Uterus (tissue), 4 donors: ENCODE measurements at places on chromosomes 12 and 14.
A peak's percentile ranks its signal among the peaks of the same experiment; 100 is the strongest.

GRCh38 chr14:53149668-53150316, 3.3 kb downstream of the DDHD1 start:
- no peak for DNase-seq

GRCh38 chr12:94150240-94151121, 2.1 kb downstream of the PLXNC1 start:
- peak; percentile 29 for DNase-seq

DNA sequence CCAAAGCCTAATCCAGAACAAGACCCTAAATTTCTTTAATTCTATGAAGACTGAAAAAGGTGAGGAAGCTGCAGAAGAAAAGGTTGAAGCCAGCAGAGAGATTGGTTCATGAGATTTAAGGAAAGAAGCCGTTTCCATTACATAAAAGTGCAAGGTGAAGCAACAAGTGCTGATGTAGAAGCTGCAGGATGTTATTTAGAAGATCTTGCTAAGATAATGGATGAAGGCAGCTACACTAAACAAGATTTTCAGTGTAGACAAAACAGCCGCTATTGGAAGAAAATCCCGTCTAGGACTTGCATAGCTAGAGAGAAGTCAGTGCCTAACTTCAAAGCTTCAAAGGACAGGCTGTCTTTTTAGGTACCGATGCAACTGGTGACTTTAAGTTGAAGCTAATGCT, 65.4 kb upstream of the AMIGO2 start:
- DNase-seq: no peak

GRCh38 chr14:88243946-88244345, 79.1 kb downstream of the KCNK10 start:
- no peak for DNase-seq

- no peak for DNase-seq
Observed at GRCh38 chr12:30357766-30358490, 337.7 kb downstream of the IPO8 start.

- no peak for DNase-seq
Observed at GRCh38 chr12:124814741-124815613, 48.7 kb downstream of the SCARB1 start.

DNA sequence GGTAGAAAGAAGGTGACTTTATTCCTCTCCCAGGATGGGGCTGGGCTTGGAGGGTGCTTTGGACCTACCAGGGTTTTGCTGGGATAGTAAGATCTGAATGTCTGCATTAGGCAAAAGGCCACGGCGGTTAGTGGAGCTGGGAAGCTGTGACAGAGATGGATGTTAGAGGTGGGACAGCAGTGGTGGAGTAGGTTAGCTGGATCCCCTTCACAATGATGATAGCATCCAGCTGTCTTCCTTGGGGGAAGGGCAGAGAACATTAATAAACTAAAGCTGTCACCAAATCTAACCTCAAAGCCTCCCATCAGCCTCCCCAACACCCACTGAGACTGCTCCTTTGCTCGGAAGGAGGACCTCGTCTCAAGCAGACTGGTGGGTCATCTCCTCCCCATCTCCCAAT, 104.8 kb downstream of the GPATCH2L start:
- DNase-seq: no peak

DNA sequence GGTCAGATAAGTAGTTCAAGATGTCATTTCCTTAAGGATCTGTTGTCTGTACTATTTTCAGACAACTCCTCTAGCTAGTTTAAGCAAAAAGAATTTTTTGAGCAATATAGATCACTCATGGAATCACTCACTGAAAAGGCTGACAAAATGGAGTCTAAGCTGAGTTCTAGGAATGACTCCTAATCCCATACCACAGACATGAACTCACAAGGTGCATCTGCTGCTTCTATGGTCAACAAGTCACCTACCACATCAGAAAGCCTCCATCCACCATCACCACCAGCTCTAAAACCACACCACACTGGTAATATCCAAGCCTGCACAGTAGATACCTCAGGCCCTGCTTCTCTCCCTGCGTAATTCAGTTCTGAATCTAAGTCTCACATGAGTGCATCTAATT, 33.0 kb downstream of the PWP1 start:
- DNase-seq: no peak

DNA sequence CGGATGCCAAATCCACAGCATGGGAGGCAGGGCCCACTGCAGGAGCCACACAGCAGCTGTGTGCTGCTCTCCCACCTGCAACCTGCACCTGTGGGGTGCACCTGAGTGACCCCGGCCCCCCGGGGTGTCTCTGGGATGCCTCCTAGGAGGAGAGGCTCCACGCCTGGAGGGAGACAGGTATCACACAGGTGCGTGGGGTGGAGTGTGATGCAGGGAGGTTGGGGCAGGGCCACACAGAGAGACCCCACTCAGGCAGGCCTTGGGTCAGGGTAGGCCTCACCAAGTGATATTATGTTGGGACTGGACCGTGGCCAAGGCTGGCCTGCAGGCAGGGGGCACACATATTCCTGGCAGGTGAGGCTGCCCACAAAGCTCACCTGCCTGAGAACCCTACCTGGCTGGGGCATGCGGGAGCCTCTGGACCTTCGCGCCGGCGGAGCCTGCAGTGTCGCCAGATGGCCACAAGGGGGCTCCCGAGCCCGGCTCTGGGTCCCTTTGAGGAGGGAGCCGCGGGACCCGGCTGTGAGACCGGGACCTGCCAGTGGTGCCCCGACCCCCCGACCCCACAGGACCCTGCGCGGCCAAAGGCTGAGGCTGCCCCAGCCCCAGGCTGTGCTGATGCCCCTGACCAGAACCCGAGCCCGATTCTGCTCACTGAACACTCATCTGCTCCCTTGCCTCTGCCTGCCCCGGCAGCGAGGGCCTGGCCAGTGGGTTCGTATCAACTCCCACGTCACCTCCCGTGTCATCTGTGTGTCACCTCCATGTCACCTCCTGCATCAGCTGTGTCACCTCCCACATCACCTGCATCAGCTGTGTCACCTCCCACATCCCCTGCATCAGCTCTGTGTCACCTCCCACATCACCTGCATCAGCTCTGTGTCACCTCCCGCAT, 11.4 kb downstream of the TMEM121 start:
- DNase-seq: no peak

DNA sequence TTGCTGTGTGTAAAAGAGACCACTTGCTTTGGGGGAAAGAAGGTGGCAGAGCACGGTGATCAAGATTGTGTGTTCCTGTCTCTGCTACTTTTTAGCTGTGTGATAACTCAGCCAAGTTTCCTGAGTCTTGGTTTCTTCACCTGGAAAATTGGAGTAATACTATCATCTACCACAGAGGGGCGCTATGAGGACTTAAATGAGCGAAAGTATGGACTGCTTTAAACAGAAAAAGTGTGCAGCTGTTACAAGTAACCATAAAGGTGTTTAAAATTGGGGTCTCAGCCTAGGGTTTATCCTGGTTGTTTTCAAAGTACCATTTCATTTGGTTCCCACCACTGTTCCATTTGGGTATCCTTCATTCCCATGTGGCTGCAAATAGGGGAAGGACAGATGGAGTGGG, 65.9 kb upstream of the WSCD2 start:
- no peak for DNase-seq
